ENCODE measurements at places on chromosomes 16 and 17.
A peak's percentile ranks its signal among the peaks of the same experiment; 100 is the strongest.

DNA sequence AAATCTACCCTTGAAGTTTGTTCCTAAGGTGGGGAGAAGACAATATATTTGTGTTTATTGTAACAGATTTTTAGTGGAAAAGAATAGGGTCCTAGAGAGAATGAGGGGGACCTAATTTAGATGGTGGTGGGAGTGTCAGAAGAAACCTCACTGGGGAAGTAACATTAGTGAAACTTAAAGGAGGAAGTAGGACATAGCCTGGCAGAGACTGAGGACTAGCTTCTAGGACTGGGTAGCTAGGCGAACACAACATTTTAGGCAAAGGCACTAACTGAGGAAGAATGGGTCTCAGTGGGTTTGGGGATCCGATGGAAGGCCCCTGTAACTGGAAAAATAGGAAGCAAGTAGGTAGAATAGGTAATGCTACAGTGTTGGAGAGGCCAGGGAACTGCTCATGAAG is 4.2 kb upstream of the ARL2BP start:
- DNase-seq: no peak

- DNase-seq: no peak
Observed at GRCh38 chr17:19487024-19487600, 46.5 kb upstream of the SLC47A1 start.

- no peak for DNase-seq
Observed at GRCh38 chr17:17723354-17724261, 42.4 kb downstream of the RAI1 start.

GRCh38 chr16:24993722-24994686 is 21.2 kb downstream of the ARHGAP17 start:
- no peak for DNase-seq

- no peak for DNase-seq
Observed at GRCh38 chr16:85588562-85589503, 24.3 kb upstream of the GSE1 start.

GRCh38 chr16:89565256-89565505 is 4.7 kb downstream of the RPL13 start:
- no peak for DNase-seq

DNA sequence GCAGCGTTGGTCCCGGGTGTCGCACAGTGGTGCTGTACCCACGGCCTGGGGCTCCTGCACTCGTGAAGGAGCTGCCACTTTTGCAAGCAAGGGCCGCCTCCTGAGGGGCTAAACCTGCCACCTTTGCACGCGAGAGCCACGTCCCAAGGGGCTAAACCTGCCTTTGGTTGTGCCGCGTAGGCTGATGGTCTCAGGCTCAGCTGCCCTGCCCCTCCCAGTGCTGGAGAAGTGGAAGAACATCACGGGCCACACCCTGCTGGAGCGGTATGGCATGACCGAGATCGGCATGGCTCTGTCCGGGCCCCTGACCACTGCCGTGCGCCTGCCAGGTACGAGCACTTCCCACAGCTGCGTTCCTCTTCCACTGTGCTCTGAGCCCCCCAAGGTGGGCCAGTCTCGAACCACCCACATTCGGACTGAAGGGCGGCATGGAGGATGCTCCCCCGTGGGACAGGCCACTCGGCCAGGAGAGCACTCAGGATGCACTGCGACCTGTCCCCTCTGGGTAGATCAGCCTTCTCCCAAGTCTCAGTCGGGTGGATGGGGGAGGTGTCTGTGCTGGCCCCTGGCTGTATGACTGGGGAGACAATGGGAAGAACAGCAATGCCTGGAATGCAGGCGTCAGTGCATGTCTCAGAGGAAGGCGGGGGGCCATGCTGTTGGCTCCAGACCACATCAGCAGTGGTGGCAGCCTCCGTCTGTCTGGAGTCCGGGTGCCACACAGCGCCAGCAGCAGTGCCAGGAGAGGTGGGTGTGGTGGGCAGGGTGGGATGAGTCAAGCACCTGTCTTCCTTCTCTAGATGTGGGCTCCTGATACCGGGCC is 20.7 kb downstream of the ACSF3 start:
- DNase-seq: no peak

DNA sequence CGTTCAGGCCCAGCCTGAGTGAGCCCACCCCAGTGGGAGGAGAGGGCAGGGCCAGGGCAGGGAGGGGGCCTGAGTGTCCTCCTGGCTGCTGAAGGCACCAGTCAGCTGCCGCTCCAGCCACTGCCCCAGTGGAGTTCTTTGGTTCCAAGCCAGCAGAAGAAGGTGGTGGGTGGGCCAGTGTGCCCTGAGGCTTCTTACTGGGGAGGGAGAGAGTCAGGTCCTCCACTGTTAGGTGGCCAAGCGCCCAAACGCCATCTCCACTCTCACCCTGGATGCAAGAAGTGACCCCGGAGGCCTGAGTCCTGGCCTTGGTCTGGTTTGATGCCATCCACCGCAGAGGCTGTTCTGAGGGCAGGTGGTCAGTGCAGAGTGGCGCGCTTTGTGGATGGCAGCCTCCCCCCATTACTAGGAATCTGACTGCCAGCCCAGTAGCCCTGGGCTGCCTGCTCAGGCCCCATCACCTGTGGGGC is 2.2 kb downstream of the RNF213 start:
- DNase-seq: no peak

DNA sequence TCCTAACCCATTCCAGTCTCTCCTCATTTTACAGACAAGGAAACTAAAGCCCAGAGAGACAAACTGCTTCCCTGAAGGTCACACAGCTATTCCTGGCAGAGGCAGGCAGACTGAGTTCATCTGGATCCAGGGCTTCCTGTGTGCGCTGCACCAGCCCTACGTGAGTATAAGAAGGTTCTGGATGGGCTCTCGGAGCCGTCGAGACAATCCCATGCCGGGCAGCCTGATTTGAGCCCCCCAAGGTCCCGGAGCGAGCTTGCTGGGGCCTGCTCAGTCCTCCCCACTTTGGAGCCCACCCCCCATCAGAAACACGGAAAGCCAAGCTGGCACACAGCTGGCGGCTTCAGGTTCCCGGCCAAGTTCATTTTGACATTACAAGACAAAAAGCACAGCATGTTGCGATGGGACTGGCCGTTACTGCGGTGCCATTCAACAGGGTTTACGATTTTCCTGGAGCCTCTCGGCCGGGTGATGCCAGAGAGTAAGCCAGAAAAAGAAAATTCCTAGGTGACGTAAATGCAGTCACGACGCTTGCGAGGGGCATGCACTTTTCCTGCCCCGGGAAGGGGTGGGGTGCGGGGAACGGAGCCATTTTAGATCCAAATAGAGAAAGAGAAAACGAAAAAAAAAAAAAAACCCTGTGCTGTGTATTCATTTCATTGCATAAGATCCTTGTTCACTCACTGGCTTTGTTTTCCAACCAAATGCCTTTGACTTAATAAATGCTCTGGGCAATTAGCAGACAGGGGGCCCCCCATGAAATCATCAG is 167.1 kb upstream of the FOXF1 start:
- DNase-seq: no peak

DNA sequence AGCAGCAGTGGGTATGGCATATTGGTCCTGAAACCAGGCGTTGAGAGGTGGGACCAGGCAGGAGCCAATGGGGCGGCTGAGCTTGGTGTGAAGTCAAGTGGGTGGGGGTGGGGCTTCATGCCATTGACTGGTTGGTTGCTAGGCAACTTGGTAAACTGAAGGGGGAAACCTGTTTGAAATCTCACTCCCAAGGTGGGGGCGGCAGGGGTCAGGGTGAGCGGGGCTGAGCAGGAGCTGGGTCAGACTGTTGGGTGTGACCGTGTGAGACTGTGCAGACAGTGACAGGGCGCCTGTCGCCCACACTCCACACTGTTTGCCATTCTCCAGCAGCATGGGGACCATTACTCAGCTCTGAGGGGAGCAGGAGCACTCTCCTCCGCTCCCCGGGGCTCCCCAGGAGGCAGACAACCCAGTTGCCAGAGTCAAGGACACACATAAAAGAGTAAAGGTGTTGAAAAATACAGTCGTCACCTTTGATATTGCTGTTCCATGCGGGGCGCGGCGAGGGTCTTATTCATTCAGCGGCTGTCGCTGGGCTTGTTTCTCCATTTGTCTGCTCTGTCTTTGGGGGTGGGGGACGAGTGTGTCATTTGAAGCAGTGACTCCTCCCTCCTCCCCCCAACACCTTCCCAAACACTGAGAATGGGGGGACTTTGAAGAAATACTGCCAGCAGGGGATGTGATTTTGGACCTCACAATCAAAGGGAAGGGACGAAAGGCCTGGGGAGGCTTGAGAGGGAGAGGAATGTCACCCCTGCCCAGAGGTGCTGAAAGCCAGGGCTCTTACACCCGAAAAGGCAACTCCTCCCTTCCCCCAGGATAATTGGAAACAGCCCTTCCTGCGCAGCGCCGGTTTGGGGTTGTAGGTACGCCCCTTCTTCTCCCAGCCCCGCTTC is 1.2 kb upstream of the EFNB3 start:
- DNase-seq: no peak

GRCh38 chr17:39791111-39791992 is 53.6 kb downstream of the GRB7 start:
- DNase-seq: no peak

DNA sequence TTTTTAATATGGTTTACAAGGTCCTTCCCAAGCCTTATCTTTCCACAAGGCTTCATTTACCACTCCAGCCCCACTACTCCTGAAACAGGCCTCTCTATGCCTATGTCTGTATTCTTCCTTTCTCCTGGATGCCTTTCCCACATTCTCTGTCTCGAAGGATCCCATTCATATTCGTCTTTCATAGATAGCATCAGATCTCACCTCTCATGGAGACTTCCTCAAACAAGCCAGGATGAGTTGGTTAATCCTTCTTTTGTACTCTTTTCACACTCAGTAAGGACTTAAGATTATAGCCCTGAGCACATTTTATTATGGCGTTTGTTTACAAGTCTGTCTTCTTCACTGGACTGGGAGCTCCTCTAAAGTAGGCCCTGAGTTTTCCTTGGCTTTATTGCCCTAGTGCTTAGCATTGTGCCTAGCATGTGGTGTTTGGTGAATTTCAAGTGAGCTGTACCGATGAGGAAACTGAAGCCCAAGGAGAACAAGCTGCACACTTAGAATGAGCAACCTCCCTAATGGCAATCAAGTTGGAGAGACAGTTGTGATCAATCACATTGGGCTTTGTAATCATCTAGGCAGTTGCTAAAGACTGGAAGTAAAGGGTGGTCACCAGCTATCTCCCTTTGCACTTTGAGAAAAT is 10.0 kb upstream of the TBX4 start:
- DNase-seq: no peak

DNA sequence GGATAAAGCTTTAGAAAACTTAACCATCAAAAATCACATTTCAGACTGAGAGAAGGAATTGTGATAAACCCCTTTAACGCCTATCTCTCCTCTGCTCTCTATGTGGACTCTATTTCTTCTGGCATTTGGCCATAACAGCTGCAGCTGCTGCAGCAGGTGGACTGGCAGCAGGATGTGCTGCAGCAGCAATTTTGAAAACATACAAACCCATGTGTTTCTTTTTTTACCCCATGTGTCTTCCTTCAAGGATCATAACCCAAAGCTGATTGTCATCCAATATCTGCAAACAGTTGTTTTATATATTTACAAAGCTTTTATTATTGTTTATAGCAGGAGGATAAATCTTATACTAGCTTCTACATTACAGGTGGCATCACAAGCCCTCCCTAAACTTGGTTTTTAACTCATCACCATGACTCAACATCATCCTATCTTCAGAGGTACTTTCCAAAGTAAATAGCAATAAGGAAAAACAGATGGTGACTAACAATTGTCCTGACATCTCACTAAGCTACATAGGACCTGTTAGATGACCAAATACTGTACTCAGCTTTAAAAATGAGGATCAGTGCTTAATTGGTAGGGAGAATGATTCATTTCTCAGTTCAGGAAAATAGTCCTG is 14.5 kb upstream of the KRTAP9-2 start:
- DNase-seq: no peak

DNA sequence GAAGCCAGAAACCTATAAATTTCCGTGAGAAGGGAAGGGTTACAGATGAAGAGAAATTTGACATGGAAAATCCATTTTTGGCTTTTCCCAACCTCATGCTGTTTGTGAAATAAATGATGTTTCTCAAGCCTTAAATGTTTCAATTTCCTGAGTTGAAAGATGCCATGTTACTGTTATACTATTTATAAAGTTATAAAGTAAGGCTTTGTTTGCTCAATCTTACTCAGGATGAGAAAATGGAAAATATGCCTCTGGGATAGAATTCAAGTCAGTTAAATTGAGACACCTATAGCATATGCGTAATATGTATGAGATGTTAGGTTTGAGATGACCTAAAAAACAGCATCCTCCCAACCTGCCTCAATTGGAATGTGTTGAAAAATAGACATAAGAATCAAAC is 19.9 kb upstream of the FAM20A start:
- DNase-seq: no peak

- DNase-seq: peak; percentile 58
Observed at GRCh38 chr17:56908001-56908542, 5.8 kb downstream of the TRIM25 start.

DNA sequence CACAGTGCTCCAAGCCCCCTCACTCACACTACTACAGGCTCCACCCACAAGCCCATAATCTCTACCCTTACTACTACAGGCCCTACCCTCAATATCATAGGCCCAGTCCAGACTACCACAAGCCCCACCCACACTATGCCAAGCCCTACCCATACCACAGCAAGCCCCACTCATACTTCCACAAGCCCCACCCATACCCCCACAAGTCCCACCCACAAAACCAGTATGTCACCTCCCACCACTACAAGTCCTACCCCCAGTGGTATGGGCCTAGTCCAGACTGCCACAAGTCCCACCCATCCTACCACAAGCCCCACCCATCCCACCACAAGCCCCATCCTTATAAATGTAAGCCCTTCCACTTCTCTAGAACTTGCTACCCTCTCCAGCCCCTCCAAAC is 13.8 kb downstream of the RIPOR1 start:
- no peak for DNase-seq

DNA sequence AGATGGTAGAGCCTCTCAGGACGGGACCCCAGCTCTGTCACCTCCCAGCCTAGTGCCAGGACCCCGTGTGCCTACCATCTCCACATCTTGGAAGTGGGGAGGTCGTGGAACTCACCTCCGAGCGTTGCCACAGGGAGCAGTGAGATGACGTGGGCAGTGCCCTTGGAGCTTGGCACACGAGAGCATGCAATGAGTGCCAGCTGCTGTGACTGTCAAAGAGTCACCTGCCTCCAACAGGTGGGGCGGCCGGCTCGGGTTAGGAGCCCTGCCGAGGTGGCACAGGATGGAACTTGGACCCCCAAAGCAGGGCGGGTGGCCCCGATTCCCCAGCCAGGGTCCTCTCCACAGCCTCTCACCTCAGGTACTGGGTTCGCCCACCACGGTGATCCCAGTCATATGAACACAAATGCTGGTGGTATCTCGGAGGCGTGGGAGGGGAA is 5.5 kb downstream of the VPS4A start:
- DNase-seq: no peak

DNA sequence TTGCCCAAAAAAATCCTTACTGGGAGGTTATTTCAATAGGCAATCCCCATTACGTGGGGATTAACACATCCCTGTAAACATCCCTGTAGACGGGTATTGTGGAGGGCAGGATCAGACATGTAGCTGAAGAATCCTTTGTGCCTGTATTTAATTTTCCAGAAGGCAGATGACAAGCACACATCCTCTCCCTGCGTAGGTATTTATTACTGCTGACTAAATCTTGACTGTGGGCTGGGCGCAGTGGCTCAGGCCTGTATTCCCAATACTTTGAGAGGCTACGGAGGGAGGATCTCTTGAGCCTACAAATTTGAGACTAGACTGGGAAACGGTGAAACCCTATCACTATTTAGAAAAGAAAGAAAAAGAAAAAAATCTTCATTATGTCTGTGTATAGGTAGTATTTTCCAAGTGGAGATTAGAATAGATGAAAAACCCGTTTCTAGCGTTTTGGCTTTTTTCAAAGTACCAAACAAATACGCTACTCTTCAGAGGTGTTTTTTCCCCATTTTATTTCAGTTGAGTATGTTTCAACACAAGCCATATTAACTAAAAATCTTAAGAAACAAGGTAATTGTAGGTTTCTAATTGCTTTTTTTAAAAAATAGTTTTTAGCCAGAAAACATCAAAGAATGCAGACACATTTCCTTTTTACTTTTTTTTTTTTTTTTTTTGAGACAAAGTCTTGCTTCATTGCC is 1.5 kb upstream of the MARF1 start:
- DNase-seq: no peak
